ENCODE measurements at places on chromosomes 5 and 9.

DNA sequence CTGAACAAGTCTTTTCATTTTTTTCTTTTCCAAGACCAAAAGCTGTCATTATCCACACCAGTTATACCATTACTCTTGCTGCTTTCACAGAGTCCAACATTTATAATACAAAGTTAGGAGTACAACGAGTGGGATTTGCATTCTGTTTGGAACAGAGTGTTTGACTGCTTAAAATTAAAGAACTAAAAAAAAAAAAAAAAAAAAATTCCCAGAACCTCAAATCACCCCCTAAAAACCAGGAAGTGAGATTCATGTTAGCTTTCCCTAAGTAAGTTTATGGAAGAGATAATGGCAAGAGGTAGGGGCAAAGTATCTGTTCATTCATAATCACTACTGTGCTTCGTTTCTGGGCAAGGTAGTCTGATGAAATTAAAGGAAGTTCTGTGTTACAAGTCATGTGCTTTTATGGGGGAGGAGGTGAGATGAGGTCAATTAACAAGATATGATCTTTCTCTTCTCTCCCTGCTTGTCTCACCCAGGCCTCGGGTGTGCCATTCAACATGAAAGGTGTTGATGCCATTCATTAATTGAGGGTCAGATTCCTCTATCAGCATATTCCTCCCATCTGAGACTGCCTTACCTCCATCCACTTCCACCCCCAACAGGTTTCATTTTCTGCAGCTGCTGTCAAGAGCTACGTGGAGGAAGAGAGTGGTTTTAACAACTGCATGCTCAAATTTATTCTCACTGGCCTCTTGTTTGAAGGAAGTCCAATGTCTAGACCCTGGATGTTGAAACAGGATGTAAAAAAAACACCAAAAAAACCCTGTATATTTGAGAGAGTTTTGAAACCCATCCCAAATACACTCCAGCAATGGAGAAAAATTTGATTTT lies 58.1 kb downstream of the MARCHF3 start:
- DNase-seq, result peak; percentile 68

DNA sequence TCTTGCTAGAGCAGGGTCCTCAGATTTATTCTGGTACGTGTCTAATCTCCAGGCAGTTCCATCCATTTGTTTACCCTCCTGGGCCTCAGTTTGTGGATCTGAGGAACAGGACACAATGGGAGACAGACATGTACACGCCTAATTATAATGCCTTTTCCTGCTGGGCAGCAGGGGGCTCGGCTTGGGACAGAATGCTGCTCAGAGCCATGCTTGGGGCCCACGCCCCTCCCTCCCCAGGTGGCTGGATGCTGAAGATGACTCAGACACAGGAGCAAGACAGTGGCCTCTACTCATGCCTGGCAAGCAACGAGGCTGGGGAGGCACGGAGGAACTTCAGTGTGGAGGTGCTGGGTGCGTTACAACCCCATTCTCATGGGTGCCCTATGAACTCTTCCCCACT lies 72.7 kb upstream of the ASS1 start:
- DNase-seq, result no peak

DNA sequence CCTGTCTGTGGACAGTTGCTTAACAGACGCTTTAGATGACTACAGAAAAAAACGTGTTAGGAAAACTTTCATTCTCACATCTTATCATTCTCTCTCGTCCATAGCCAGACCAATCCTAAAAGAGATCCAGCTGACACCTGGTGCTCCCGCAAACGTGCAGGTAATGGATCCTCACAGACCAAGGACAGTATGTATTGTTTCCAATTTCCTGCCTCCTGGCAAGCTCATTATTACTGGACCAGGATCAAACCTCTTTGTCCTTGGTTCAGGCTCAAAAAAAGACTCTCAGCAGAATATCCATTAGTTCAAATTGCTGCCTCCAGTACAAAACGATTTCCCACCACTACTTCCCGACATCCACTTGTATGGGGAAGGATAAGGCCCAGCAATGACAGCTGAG lies 62.4 kb downstream of the SERINC5 start:
- no peak for DNase-seq

DNA sequence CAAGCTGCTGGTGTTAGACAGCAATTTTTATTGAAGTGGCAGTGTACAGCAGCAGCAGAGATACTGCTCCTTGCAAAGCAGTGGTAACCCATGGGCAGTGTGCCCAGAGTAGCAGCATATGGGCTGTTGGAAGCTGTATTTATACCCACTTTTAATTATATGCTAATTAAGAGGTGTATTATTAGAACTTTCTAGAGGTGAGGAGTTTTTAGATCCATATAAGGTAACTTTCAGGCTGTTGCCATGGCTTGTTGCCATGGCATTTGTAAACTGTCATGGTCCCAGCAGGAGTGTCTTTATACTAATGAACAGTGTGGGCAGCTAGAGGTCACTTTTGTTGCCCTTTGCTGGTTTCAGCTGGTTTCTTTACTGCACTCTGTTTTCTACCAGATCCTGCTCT lies 3.7 kb upstream of the PJA2 start:
- DNase-seq, result no peak

DNA sequence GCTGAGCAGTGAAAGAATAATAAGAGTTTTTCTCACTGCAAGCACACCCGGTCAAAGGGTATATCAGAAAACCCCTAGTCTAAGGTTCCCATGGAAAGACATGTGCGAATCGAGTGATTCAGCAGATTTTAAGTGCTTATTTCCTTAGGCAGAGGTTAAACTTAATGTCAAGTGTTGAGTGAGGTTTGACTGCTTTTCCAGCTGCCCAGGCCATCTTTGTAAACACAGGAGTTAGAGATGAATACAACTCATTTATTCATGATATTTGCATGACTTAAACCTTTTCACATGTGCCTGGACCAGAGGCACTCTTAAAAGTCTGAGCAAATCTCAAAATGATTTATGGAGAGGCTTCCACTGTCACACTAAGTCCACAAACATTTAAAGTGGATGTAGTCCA lies 137.8 kb upstream of the RGMB start:
- no peak for DNase-seq

DNA sequence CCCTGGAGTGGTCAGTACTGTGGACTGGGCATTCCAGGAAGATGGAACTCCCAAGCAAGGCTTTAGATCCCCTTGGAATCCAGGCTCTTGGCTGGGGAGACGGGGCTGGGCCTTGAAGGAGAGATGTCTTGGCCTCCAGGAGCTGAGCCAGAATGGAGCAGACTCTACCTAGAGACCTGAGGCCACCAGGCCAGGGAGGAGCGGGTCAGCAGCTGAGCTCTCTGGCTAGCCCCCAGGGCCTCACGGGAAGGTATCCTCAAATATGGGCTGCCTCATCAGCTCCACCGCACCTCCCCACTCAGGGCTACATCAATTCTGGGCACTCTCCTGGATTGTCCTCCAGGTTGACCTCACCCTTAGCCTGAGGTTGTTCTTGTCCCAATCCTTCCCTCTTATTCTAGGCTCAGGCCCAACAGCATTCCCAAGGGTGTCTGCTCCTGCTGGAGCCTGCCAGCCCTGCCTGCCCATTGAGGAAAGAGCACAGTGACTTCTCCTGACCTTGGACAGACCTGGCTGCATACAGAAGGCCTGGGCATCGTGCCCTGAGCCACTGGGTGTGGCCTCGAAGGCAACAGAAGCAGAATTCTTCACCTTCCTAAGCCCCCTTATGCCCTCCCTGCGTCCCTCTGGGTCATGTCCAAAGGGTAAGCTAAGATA lies 3.0 kb upstream of the PDLIM4 start:
- DNase-seq, result no peak

DNA sequence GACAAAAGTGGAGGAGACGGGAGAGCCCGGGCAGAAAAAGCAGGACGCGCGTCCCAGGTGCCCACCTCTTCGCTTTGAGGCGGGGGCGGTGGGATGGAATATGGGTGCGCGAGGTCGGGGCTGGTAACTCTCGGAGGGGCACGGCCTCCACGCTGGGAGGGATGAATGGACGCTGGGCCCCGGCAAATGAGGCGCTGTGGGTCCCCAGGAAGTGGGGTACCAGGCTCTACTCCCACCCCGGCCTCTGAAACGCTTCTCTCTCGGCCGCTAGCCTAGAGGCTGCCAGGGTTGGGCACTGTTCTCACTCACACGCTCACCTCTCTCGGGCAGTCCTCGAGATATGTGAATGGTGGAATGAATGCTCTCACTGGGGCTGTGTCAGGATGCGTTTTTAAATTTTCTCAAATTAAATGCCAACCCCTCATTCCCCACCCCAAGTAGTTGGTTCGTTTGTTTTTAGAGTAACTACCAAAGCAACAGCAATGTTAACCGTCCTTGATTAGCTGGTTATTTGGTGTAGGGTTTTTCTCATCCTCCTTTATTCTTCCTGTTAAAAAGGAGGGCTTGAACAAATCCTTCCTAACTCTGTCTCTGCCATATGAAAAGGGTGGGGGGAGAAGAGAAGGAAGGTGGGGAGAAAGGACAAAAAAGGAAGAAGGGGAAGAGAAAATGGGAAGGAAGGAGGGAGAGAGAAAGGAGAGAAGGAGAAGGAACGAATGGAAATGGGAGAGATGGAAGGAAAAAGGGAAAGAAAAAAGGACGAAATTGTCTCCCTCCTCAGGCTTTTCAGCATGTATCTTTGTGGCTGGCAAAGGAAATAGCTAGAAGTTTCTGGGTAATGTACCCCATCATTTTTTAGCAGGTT lies 1.3 kb upstream of the EBF1 start:
- DNase-seq, result peak; percentile 13

DNA sequence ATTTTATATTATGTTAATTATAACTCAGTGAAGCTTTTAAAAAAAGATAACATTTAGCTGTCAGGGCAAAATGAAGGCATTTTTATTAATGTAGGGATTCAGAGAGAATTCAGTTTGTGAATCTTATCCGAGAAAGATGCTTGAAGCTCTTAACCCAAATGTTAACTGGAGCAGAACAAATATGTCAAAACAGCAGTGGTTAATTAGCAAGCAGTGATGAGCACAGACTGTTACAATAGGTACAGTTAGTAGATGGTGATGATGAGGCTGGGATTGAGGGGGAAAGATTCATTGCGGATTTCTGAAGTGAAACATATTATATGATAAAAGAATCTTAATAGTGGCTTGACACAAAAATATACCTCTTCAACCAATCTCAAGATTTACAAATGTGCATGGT lies 356.7 kb downstream of the DIRAS2 start:
- no peak for DNase-seq

GRCh38 chr5:558326-558725 lies 34.1 kb upstream of the SLC9A3 start:
- no peak for DNase-seq

- DNase-seq, result no peak
Measured at GRCh38 chr5:179114756-179115155, 54.6 kb downstream of the ZNF354C start.

- no peak for DNase-seq
Measured at GRCh38 chr5:68456756-68457217, 241.2 kb downstream of the PIK3R1 start.

Measured in GM10248 (cell line).